ENCODE measurements at places on chromosomes 4 and X.

DNA sequence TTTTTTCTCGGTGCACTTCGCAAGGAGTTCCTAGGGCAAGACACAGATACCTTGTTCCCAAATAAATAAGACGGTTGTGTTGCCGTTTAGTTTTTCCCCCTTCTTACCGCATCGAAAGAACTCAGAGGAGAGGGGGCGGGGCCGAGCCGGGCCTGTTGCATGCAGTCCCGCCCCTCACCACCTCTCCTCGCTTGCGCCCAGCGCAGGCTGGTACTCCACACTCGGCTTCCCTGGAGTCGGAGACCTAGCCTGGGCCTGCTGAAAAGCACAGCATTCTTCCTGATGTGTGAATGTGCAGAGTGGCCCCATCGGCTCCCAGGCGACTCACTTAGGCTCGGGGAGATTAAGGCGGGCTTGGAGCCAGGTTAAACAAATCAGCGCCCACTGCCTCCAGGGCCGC is 26.1 kb upstream of the VMA21 start:
- DNase-seq, result no peak

DNA sequence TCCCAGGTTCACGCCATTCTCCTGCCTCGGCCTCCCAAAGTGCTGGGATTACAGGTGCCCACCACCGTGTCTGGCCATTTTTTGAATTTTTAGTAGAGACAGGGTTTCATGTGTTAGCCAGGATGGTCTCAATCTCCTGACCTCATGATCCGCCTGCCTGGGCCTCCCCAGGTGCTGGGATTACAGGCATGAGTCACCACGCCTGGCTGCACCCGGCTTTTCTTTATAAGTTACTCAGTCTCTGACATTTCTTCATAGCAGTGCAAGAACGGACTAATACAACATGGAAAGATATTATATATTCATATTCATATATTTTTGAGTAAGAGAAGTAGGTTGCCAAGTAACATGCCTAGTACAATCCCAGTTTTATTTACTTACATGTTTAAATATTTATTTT is 22.9 kb downstream of the SHROOM3 start:
- DNase-seq, result no peak

- DNase-seq, result no peak
Measured at GRCh38 chr4:164009435-164009834, 514.9 kb downstream of the TMA16 start.

- no peak for DNase-seq
Measured at GRCh38 chr4:69075061-69075792, 21.0 kb upstream of the UGT2B7 start.

GRCh38 chr4:125704726-125705125 is 390.0 kb downstream of the FAT4 start:
- DNase-seq, result no peak

DNA sequence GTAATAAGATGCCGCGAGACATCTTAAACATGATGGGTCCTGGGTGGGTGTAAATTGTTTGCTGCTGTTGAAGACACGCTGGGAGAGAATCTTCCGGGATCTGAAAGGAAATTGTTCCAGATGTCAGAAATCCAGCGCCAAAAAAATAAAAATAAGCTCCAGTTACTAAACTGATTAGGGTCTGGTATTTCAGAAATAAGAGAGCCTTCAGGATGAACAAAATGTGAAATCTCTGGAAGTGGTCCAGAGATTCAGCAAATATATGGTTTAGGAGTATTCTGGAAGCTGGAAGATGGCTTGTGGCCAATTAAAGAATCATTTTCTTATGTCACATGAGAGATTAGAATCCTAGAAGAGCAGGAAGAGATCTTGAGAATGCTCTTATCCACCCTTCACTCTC is 75.8 kb upstream of the NHS start:
- no peak for DNase-seq

GRCh38 chr4:4603592-4603991 is 61.7 kb upstream of the STX18 start:
- DNase-seq, result no peak

DNA sequence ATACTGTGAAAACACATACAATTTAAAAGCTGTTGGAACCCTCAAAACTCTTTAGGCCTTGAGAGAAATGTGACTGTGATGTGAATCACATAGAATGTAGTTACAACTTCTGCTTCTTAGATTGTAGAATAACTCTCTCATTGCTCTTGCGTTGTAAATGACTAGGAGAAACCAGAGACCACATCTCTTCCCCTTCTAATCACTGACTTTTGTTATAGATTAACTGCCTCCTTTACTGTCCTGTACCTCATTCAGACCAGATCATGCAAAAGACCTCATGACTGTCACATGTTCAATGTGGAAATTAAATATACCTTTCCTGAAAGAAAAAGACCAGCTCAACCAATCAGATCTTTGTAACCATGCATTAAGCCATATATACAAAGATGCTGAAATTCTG is 43.2 kb upstream of the NEIL3 start:
- DNase-seq, result no peak

DNA sequence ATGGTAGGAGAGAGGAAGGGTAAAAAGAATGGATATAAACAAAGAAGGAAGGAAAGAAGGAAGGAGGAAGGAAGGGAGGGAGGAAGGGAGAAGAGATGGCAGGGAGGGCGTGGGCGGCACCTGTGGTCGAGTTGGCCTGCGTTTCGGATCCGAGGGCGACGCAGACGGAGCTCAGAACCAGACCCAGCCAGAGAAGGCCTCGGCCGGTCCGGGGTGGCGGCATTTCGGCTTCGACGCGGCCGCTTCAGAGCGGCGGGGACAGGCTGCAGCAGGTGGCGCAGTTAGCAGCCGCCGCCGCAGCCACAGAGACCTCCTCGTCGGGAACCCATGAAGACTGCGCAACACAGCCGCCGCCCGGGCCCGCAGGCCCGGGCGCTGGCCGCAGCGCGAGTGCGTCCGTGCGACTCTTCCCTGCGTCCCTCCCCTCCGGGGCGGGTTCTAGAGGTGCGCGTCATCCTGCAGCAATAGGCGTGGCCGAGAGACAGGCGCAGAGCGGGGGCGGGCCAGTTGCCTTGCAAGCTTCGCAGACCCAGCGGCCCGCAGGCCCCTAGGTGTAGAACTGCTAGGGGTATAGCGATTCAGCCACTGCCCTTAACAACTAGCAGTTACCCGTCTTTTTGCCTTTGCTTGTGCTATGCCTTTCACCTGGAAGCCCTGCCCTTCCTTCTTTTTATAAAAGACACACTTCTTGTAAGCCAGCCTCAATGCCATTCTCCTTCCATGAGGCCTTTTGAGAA is at the start of gene IDS:
TSS of gene IDS (minus strand) at position 392 of the 737 bp plus-strand sequence. CDS start at position 223, 169 bp downstream.
- peak; percentile 62 for DNase-seq

DNA sequence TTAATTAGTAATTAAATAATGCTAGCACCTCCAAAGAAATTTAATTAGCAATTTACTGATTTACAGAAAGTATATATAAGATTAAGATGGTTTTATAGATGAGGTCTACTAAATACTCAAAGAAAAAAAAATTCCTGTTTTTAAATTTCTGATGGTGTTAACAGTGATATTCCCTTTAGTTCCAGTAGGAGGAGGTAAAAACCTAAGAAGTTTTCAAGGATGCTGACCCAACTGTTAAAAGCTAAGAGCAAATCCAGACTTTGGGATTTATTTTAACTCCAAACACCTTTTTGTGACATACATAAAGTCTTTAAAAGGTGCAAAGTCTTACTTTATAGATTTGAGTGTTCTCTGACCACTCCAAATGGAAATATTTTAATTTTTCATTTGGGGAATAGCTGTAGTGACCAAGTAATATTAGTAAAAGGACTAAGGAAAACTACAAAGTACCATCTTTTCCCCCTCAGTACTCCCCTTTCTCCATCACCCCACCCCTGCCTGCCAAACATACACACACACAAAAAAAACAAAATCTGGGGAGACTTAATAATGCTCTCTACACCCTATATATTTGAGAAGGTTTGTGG is 34.2 kb upstream of the CSN1S1 start:
- no peak for DNase-seq

- DNase-seq, result no peak
Measured at GRCh38 chr4:92182006-92182735, 121.6 kb upstream of the GRID2 start.

DNA sequence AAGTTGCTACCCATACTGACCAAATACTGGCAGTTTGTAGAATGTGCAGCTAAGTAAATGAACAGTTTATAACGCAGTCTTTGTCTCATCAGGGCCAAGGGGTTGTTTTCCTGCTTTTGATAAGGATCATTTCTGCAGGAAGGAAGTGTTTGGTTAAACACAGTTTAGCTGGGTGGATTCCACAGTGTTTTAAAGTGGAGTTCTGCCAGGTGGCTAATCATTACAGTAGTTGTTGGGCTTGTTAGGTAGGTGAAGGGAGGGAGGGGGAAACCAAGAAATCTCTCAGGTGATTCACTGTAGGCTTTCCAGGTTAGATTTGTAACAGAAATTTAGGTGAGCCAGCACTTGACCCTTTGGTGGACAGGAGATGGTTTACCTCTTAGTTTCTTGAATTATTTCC is 58.1 kb downstream of the FNIP2 start:
- DNase-seq, result no peak

DNA sequence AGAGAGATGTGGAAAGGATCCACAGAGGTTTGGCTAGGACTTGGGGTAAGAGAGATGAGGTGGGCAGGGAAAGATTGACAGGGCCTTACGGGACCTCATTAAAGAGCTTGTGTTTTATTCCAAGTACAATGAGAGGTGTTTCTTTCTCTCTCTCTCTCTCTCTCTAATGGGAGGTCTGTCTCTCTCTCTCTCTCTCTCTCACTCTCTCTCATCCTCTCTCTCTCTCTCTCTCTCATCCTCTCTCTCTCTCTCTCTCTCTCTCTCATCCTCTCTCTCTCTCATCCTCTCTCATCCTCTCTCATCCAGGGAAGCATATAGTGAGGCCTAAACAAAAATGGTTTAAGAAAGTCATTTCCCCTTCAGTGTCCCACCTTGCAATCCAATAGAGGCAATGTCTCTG is 5.4 kb downstream of the JADE3 start:
- no peak for DNase-seq

GRCh38 chr4:185480016-185480732 is 8.6 kb upstream of the CCDC110 start:
- no peak for DNase-seq

GRCh38 chr4:98828801-98829200 is 100.1 kb downstream of the EIF4E start:
- no peak for DNase-seq

- no peak for DNase-seq
Measured at GRCh38 chr4:91359041-91360031, 944.4 kb upstream of the GRID2 start.

GRCh38 chrX:85851418-85851817 is 195.9 kb downstream of the CHM start:
- DNase-seq, result no peak

Measured in omental fat pad (tissue), 4 donors.